Right lobe of liver (tissue), 6 donors: ENCODE measurements at places on chromosomes 16 and 17. TPM values are rescaled to one million over a fixed set of nuclear protein-coding genes. Genes with fewer than 3 reads are reported as not detected.

Gene CDYL2
- total RNA-seq = 6.2 TPM

Gene HOXB9
- total RNA-seq = not detected

Gene SCN4A
- 1.4 TPM for total RNA-seq

Gene LPCAT2
- 1.8 TPM for total RNA-seq

Gene KRT24
- total RNA-seq = not detected

Gene KRT17
- not detected for total RNA-seq

Gene TBC1D3
- not detected for total RNA-seq

Gene MMP28
- not detected for total RNA-seq

Gene UTS2R
- not detected for total RNA-seq

Gene NPTX1
- not detected for total RNA-seq
